Endothelial cell (in vitro differentiated cells): ENCODE measurements at places on chromosomes 12 and 14. TPM values are rescaled to one million over a fixed set of nuclear protein-coding genes. Genes with fewer than 3 reads are reported as not detected.

The NEDD8 gene
- 154 TPM for total RNA-seq

GRCh38 chr12:9751204-9752144, 9.2 kb downstream of the CD69 start:
- no peak for DNase-seq

The PRH2 gene
- total RNA-seq = not detected

DNA sequence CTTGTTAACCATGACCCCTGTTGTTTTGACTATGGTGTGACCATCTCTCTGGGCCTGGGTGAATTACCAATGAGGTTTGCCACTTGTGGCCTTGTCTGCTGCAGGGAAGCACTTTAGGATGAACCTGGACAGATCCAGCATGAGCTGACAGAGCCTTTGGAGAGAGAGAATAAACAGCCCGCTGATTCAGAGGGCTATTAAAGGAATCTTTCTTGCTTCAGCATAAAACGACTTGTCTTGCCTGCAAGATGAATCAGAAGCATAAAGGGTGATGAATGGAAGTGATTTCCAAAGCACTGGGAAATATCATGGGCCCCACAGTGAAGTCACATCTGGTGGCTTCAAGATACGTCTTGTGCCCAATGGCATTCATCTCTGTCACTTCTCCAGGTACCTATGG, 69.0 kb upstream of the WSCD2 start:
- DNase-seq = no peak

DNA sequence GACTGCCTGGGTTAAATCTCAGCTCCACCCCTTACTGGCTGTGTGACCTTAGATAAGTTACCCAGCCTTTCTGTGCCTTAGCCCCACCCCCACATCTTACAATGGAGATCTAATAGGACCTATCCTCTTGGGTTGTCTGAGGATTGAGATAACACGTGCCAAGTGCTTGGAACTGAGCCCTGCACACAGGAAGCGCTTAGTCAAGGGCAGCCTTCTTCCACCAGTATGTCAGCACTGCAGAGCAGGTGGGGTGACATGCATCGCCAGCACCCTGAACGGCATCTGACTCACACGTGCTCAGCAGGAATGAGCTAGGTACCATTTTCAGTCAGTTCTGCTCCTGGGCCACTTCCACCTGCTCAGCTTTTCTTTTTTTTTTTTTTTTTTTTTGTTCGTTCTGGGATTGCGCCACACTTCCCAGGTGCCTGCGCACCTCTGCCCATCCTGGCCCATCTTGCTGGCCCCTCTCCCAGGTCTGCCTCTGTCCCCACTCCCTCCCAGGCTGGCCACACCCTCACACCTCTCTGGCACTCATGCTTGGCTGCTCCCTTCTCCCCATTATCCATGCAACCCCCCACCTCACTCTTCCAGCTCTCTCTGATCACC, 19.6 kb downstream of the LGMN start:
- DNase-seq = no peak

DNA sequence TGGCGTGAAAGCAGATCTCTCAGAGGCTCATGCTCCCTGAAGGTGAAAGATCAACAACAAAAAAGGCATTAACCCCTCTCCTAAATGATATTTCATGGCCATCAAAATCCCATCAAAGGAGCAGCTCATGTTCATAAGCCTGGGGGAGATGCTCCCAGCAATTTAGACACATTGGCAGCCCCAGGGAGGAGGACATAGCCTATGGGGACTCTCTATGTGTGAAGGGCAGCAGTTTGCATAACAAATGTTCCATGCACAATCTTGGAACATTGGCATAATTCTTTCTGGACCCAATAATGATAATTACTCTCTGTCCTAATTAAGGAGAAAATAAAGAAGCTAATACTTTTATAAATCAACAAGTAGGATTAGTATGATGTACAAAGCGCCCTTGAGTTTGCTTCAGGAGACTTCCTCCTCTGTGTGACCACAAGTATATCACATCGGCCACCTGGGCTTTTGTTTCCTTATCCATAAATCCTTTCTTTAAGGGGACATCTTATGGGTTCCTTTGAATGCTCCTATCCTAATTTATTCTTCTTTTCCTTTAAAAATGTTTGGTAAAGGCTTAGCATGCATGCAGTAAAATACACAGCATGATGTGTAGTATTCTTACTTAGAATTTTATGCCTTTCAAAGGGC, 161.9 kb upstream of the PLEKHG7 start:
- no peak for DNase-seq

DNA sequence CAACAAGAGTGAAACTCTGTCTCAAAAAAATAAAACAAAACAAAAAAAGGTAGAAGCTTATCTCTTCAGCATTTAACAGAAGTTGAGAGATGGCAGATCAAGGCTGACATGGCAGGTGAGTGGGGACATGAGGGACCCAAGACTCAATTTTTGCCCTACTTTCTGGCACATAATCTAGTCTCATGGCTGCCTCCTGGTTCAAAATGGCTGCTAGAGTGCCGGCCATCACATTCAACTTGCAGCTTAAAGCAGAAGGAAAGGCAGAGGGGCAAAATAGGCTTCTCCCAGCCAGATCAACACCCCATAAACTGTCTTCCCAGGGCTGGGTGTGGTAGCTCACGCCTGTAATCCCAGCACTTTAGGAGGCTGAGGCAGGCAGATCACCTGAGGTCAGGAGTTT, 784.9 kb downstream of the MED13L start:
- DNase-seq = no peak

DNA sequence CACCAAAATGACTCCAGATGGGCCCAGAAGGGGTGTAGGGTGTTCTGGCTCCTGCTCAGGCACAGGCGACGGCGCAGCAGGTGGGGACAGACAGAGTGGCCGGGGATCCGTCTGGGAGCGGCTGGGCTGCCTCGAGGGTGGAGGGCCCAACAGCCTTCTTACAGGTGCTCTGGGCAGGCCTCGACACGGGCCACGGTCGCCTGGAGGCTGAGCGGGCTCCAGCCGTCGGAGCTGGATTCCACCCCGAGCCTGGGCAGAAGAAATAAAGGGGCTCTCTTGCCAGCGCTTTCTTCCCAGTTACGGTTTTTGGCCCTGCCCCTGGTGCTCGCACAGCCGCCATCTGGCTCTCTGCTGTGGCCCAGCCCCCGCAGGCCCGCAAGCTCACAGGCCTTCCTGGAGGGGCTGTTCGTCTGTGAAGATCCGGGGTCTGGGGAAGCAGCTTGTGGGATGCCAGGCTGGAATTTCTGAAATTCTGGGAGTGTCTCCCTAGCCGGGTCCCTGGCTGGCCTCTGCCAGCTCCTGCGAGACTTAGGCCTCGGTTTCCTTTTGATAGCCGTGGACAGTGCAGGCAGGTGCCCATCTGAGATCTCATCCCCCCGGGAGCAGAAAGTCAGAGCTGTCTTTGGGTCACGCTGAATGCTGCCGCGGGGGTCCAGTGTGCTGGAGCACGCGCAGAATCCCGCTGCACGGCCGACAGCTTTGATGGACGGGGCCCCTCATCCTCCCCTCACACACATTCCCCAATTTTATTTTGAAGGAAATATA, 122.7 kb downstream of the PAPOLA start:
- DNase-seq = no peak

- DNase-seq = no peak
Measured at GRCh38 chr12:58067610-58068387, 126.4 kb downstream of the ATP23 start.

GRCh38 chr14:70886421-70887206, 20.6 kb upstream of the PCNX1 start:
- DNase-seq = no peak

DNA sequence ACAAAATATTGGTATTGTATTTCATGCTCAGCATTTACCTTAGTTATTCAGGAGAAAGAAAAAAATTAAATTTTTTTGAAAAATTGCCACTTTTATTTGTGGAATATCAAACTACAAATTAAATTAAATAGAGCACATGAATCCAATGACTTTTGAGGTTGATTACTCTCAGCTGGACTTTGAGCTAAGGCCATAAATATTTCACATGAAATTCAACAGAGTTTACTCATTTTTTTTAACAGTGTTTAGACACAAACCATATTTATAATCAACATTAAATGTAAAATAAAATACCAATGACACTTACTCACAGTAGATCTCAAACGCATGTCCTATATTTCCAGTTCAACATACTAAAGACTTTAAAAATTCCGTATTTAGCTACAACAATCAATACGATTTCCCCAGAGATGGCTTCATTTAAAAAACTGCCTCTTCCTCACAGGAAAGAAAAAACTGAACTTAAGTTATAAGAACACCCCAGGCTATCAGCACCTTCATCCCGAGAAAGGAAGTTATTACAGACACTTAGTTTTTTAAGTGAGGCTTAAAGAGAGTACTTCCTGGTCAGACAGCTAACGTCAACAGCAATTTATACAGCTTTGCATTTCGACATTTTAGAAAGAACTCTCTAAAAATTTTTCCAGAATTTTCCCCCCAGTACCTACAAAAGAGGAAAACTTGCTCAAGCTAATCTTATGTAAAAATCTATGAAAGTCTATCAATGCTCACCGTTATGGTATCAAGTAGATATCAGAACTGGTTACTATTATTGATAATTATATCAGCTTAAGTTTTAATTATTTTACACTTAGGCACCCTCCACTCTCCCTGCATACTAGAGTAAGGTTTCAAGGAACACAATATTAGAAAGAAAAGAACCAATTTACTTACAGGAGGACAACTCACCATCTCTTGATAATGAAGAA, 13.8 kb downstream of the TAOK3 start:
- no peak for DNase-seq

The RGS6 gene
- 15.7 TPM for total RNA-seq

DNA sequence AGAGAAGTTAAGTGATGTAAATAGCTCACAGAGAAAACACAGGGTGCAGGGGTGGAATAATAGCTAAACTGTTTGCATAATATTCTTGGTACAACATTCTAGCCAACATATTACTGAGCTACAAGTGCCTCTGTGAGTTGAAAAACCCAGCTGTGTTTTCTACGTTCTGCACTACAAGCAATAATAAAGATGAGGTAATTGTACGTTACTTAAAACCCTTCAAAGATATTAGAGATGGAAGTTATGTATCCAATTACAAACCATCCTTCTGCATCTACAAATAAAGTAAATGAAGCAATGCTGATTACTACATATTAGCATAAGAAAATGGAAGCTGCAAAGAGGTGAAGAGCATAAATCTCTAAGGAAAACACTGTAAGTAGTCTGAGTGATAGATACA, 271.4 kb downstream of the SSPN start:
- no peak for DNase-seq
